Thyroid gland (tissue), 4 donors: ENCODE measurements at places on chromosomes 13 and 19. TPM values are rescaled to one million over a fixed set of nuclear protein-coding genes. Genes with fewer than 3 reads are reported as not detected.

DNA sequence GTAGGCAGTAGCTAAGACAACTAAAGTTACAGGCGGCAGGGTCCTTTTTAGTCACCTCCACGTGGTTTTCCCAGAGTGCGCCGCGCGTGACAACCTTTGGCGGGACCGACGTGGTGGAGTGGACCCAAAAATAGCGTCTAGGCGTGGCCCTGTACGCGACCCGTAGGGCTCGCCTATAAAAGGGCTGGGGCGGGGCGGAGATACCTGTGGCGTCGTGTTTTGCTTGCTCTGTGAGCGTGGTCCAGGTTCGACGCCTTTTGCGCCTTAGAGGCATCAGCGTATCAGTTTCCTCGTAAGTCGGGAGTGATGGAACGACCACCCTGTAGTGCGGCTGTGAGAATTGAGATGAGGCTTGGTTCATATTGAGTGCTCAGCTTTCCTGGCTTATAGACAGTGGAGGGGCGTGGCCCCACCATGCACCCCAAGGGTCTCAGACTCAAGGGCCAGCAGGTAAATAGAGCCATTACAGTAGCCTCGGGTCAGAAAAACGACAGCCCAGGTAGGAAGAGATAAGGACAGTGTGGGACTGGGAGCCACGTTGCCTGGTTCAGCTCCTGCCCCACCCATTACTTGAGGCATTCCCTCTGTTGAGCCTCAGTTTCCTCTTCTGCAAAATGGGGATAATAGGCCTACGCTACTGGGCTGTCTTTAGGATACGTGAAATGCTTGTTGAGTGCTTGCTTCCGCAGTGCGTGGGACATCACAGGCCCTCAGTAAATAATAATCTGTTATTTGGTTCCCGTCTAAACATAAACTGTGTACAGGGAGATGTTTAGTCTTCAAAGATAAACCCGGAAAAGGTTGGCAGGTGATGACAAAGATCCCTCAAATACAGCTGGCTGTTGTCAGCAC, 693 bp upstream of the TMED1 start:
- peak; percentile 86 for DNase-seq

DNA sequence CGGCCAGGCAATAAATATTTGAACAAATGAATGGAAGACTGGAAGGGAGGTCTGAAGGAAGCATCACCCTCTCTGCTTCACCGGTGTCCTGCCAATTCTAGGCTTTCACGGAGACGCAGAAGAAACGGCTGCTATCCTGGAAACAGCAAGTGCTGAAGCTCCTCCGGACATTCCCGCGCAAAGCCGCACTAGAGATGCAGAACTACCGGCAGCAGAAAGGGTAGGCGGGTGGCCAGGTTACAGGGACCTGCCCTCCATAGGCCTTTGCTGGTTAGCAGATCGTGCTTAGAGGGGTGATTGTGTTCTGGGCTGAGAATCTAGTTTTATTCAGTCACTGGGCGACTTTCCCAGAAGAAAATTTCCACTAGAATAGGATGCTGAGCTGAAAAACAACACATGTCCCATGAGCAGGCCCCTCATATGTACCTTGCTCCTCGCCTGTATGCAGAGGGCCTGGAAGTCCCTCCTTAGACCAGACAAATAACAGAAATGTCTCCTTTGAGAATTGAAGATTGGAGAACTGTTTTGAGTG, 11.0 kb downstream of the PAF1 start:
- no peak for DNase-seq

- DNase-seq, result no peak
Observed at GRCh38 chr13:94195715-94196114, 283.8 kb downstream of the DCT start.

The CYP4F8 gene
- not detected for total RNA-seq

- DNase-seq, result no peak
Observed at GRCh38 chr19:1534972-1535371, 11.1 kb downstream of the PLK5 start.

GRCh38 chr19:54100561-54100960, at the start of gene OSCAR:
TSS of gene OSCAR (minus strand) at chr19:54100803. CDS start at chr19:54100792, 11 bp downstream.
- no peak for DNase-seq

GRCh38 chr19:6058518-6059201, 51.6 kb downstream of the RFX2 start:
- DNase-seq, result no peak

GRCh38 chr19:30338041-30338456, 34.1 kb upstream of the ZNF536 start:
- no peak for DNase-seq

The KLK15 gene
- 1.8 TPM for total RNA-seq

The S1PR2 gene
- total RNA-seq, result 3.6 TPM

- DNase-seq, result peak; percentile 54
Observed at GRCh38 chr19:55251341-55252081, 7.3 kb downstream of the PPP6R1 start.

DNA sequence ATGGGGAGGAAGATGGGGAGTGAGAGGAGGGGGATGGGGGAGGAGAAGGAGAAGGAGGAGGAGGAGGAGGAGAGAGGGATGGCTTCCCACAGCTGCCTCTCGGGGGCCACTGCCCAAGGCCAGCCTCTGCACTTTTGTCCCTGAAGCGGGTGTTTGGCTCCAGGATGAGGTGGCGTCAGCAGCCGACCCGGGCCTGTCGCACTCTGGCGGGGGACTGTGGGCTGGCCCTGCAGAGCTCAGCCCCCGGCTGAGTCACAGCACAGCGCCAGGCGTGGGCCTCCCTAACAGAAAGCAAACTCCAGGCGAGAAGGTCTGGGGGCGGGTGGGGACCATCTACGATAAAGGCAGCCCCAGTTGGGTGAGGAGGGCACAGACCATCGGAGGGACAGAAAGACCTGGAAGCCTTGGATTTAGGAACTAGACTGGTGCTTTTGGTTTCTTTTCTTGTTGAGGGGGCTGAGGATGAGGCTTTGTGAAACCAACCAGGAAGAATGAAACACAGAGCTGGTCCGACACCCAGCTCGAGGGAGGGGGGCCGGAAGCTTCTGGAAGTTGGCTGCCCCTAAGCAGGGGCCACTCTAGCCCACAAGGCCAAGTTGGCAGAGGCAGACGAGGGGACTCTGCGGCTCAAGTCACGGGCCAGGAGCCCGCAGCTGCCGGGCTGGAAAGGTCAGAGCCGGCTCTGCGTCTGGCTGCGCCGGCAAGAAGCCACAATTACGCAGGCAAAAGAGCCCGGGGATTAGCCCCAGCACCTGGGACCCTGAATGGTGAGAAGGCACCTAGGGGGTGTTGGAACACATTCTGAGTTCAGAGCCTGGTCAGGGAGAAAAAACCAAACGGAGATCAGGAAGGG, 18.2 kb downstream of the LSM4 start:
- DNase-seq, result peak; percentile 81

- peak; percentile 73 for DNase-seq
Observed at GRCh38 chr19:20164456-20164855, 2.6 kb upstream of the ZNF486 start.

- no peak for DNase-seq
Observed at GRCh38 chr19:46678110-46678732, 17.2 kb upstream of the DACT3 start.

The KLF5 gene
- total RNA-seq, result 19.0 TPM

The SIGLEC12 gene
- total RNA-seq, result not detected

The WDR88 gene
- not detected for total RNA-seq

- no peak for DNase-seq
Observed at GRCh38 chr19:18768997-18769891, 21.9 kb downstream of the COMP start.

- DNase-seq, result peak; percentile 71
Observed at GRCh38 chr19:10085641-10086590, at the start of gene SHFL. TSS of gene SHFL (plus strand) at chr19:10086317. CDS start at chr19:10086428, 111 bp downstream.

GRCh38 chr19:1076046-1076386, 9.0 kb downstream of the ARHGAP45 start:
- DNase-seq, result no peak

- DNase-seq, result peak; percentile 91
Observed at GRCh38 chr19:7975037-7975436, 30.4 kb downstream of the ELAVL1 start.

- no peak for DNase-seq
Observed at GRCh38 chr19:40599902-40600569, 1.1 kb upstream of the LTBP4 start.

GRCh38 chr13:88761145-88761544, 1090.0 kb downstream of the SLITRK5 start:
- DNase-seq, result no peak

DNA sequence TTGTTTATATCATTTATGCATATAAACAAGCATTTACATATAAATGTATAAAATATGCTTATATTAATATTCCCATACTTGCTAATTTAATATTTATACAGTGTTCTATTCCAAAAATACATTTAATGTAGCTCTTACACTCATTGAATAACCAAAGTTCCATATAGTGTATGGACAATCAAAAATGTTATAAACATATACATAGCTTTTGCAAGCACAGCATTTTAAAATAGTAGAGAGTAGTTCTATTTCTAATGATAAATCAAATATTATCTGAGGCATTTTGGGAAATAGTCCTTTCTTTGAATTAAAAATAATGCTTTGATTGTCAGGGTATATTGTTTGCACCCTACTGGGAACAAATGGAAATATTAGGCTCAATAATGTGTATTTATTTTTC, 22.5 kb upstream of the COG6 start:
- no peak for DNase-seq

The RNF225 gene
- not detected for total RNA-seq

DNA sequence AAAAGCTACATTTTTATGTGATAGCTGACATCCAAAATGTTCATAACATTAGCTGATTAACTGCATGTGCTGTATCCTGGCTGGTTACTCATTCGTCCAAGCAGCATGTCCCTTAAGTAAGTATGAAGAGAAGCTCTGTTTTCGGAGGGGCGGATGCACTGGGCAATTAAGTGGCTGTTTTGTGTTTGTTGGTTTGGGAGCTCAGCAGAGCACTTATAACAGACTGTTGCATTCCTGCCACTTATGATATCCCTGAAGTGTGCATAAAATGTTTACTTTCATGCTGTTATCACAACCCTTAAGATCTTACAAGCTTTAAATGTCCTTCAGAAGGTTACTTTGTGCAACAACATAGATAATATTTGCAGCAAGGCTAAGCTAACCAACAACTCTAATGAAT, 264.1 kb downstream of the NALCN start:
- DNase-seq, result peak; percentile 56

DNA sequence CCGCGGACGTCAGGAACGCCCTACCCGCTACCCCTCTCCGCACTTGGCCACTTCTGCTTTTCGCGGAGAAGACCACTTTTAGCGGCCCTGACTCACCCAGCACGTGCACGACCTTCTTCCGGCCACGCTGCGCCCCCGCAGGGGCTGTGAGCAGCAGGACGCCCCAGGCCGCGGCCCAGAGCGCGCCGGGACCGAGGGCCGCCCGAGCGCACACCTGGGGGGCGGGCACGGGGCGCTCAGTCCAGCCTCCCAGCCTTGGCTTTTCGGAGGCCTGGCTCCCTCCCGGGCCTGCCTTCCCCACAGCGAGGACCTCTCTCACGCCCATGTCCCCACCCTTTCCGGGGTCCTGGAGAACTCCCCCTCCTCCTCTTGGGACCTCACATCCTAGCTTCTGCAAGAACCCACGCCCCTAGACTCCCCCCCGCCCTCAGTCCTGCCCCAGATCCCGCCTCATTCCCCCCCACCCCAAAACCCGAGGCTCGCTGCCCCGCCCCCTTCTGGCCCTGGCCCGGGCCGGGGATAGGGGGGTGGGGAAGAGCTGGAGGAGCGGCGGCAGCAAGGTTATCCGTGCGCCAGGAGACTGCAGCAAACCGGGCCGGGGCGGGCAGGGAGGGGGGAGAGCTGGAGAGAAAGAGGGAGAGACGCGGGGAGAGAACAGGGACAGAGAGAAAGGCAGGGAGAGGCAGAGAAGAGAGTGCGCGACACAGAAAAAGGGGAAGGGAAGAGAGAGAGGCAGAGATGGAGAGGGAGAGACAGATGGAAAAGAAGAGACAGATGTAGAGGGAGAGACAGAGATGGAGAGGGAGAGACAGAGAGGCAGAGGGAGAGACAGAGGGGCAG, 11.5 kb downstream of the TM6SF2 start:
- DNase-seq, result no peak

- DNase-seq, result no peak
Observed at GRCh38 chr19:34277244-34277643, 22.9 kb downstream of the GARRE1 start.

- DNase-seq, result peak; percentile 39
Observed at GRCh38 chr19:33388725-33389420, 15.4 kb downstream of the CEBPG start.

The CEACAM7 gene
- not detected for total RNA-seq

DNA sequence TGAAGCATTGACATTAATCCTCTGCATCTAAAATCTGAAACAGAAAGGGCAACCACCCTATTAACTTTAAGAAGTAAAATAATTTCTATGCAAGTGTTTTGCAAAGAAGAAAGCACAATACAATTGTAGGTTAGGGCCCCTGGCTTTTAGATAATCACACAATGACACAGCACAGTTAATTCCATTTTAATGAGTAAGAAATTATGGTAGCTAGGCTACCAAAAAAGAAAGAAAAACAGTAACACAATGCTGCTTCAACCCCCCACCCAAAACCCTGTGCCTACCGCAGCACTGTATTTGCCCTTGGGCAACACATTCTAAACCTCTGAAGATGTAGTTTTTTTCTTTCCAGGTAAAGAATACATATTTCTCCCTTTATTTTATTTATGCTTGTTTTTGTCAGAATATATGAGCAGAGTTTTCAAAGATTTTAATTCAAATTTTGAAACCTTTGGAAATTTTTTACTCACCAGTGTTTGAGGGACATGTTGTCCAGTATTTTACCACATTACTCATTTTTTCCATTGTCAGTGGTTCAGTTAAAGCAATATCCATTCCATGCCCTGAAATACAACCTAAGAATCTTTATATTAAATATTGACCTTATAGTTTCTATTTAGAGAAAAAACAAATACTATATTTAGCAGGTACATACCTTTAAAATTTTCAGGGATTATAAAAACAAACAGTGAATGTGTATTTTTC, 21.1 kb downstream of the SOHLH2 start:
- no peak for DNase-seq

DNA sequence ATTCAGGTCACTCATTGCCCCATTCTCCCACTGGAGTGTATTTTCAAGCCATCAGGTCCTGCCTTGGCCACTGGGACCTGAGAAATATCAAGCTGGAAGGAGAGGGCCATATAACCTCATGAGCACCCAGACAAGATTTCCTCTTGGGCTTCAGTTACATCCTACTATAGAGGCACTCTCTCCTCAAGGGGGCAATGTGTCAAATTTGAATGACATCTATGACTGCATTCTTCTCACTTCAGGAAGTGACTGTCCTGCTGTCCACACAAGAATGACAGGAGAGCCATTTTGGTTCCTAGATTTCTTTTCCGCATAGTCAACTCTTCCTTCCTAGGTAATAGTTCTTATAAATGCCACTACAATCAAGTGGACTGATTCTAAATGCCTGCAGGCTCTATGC, 416.2 kb downstream of the DIAPH3 start:
- no peak for DNase-seq

The KIR3DL2 gene
- total RNA-seq, result not detected

GRCh38 chr19:28037186-28037585, 1175.8 kb downstream of the UQCRFS1 start:
- no peak for DNase-seq

GRCh38 chr13:110294146-110294545, 12.8 kb downstream of the COL4A1 start:
- DNase-seq, result no peak

The RDH8 gene
- not detected for total RNA-seq

DNA sequence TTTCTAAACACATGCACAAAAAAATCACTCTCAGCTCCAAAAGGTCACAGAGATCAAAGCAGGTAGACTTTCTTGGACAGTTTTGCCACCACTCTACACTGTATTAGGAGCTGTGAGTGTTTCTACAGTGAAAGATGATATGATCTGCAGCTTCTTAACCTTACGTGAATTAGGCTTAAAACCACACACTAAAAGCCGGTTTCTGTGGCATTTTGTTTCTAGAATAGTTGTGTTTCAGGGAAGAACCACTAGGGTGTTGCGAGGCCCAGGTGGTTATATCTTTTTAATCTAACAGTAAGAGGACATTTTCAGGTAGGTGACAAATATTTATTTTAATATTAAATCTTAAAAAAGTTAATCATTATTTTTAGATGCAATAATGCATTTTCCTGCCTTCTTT, 216.4 kb downstream of the KLF5 start:
- DNase-seq, result no peak
